Activated CD8-positive, alpha-beta memory T cell treated with anti-CD3 and anti-CD28 coated beads, Interleukin-2, amount 10 ng/mL, durations not matched to agents 7 days and 5 days (primary cell): ENCODE measurements at places on chromosomes 5 and 9.

- DNase-seq: no peak
Observed at GRCh38 chr5:422323-423232, 20.4 kb upstream of the EXOC3 start.

- no peak for DNase-seq
Observed at GRCh38 chr9:109190151-109190550, 23.1 kb upstream of the FRRS1L start.

- DNase-seq: no peak
Observed at GRCh38 chr9:123608104-123608503, 252.1 kb downstream of the CRB2 start.

DNA sequence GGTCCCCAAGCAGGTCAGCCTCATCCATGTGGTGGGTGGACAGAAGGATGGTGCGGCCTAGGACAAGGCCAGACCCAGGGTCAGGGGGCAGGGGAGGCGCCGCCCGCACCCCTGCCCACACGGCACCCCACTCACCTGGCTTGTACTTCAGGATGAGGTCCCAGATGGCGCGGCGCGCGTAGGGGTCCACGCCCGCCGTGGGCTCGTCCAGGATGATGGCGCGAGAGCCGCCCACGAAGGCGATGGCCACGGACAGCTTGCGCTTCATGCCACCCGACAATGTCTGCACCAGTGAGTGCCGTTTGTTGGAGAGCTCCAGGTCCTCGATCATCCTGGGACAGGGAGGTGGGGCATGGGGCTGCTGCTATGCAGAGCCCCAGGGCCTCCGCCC lies 12.5 kb downstream of the ABCA2 start:
- no peak for DNase-seq

DNA sequence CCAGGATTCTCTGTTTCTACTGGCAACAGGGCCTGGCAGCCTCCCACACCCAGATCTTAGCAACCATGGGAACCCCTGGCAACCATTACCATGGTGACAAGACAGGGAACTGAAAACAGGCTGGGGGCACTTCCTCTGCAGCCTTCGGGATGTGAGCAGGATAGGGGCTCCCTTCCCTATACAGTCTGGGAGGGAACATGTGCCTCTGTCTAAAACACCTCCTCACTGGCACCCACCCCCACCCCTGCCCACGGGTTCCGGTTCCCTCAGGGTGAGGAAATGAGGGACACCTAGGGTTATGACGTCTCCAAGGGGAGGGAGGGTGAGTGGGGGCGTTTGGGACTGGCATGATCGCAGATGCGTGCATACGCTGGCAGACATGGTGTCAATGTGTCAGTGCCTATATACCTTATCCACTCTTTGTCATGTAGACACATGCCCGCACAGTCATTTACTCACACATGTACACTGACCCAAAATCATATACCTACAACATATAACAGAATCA lies 3.0 kb upstream of the DNAJB5 start:
- DNase-seq: peak; percentile 54
